A549 treated with DMSO at 1 μM for 4 hours (cell line): ENCODE measurements at places on chromosomes 2 and 18. TPM values are rescaled to one million over a fixed set of nuclear protein-coding genes. Genes with fewer than 3 reads are reported as not detected.

Gene CCBE1
- 5.8 to 14.2 TPM (median 10.5 TPM) in 5 replicates for total RNA-seq

Gene SNTG2
- not detected in 5 replicates for total RNA-seq

Gene CYP27A1
- total RNA-seq = 0.03 to 0.34 TPM (median 0.19 TPM) in 4 of 5 replicates, not detected in the other

Gene SLC23A3
- 0.57 to 1.4 TPM (median 0.70 TPM) in 5 replicates for total RNA-seq

Gene MREG
- 4.7 to 6.4 TPM (median 5.2 TPM) in 5 replicates for total RNA-seq

Gene MSTN
- total RNA-seq = 0.02 TPM in 1 of 5 replicates, not detected in the others

Gene IL1RL2
- total RNA-seq = not detected in 5 replicates

Gene POTEI
- total RNA-seq = 0.01 TPM in 1 of 5 replicates, not detected in the others

Gene HJURP
- 86.1 to 88.2 TPM (median 87.1 TPM) in 5 replicates for total RNA-seq

Gene MALL
- 149 to 172 TPM (median 158 TPM) in 5 replicates for total RNA-seq

Gene SIX3
- 0.17 to 0.45 TPM (median 0.34 TPM) in 5 replicates for total RNA-seq

Gene HSBP1L1
- total RNA-seq = 9.3 to 12.8 TPM (median 11.0 TPM) in 5 replicates

Gene OSBPL1A
- total RNA-seq = 9.4 to 15.9 TPM (median 11.7 TPM) in 5 replicates

Gene WDR35
- 14.1 to 17.5 TPM (median 16.6 TPM) in 5 replicates for total RNA-seq

Gene B3GNT7
- 1.1 to 2.3 TPM (median 1.6 TPM) in 5 replicates for total RNA-seq

Gene DSG2
- total RNA-seq = 48.7 to 82.8 TPM (median 68.1 TPM) in 5 replicates

Gene CFAP221
- total RNA-seq = 0.17 to 0.47 TPM (median 0.33 TPM) in 5 replicates

Gene M1AP
- not detected in 5 replicates for total RNA-seq

Gene KATNAL2
- 0.75 to 2.6 TPM (median 1.8 TPM) in 5 replicates for total RNA-seq

Gene INPP5D
- total RNA-seq = 0.38 to 1.0 TPM (median 0.70 TPM) in 5 replicates

Gene LYG1
- 0.49 to 2.6 TPM (median 1.6 TPM) in 5 replicates for total RNA-seq

Gene MAP3K19
- total RNA-seq = not detected in 5 replicates

Gene DSC3
- 1.6 to 2.5 TPM (median 1.8 TPM) in 5 replicates for total RNA-seq

Gene ING5
- 23.4 to 29.2 TPM (median 23.7 TPM) in 5 replicates for total RNA-seq

Gene KLHL41
- 0.14 to 0.20 TPM (median 0.17 TPM) in 5 replicates for total RNA-seq

Gene OR6B2
- not detected in 5 replicates for total RNA-seq

Gene RAB6C
- total RNA-seq = not detected in 5 replicates

Gene NFATC1
- total RNA-seq = 5.4 to 7.0 TPM (median 6.3 TPM) in 5 replicates

Gene MOGAT1
- not detected in 5 replicates for total RNA-seq

Gene GTF2A1L
- total RNA-seq = not detected in 5 replicates

Gene ONECUT2
- total RNA-seq = 0.31 to 0.63 TPM (median 0.57 TPM) in 5 replicates

Gene CCDC142
- 10.8 to 16.3 TPM (median 14.3 TPM) in 5 replicates for total RNA-seq
